ENCODE measurements at places on chromosomes 12 and 14.

GRCh38 chr14:58160561-58160960 is 8.5 kb upstream of the ARMH4 start:
- no peak for DNase-seq
- no peak overlapping the region for H3K27ac ChIP-seq
- H3K36me3 ChIP-seq = no peaks in the 10 kb centered on the region
- H3K27me3 ChIP-seq = peaks cover 11% of the 10 kb centered on the region
- no peak overlapping the region for H3K4me3 ChIP-seq

DNA sequence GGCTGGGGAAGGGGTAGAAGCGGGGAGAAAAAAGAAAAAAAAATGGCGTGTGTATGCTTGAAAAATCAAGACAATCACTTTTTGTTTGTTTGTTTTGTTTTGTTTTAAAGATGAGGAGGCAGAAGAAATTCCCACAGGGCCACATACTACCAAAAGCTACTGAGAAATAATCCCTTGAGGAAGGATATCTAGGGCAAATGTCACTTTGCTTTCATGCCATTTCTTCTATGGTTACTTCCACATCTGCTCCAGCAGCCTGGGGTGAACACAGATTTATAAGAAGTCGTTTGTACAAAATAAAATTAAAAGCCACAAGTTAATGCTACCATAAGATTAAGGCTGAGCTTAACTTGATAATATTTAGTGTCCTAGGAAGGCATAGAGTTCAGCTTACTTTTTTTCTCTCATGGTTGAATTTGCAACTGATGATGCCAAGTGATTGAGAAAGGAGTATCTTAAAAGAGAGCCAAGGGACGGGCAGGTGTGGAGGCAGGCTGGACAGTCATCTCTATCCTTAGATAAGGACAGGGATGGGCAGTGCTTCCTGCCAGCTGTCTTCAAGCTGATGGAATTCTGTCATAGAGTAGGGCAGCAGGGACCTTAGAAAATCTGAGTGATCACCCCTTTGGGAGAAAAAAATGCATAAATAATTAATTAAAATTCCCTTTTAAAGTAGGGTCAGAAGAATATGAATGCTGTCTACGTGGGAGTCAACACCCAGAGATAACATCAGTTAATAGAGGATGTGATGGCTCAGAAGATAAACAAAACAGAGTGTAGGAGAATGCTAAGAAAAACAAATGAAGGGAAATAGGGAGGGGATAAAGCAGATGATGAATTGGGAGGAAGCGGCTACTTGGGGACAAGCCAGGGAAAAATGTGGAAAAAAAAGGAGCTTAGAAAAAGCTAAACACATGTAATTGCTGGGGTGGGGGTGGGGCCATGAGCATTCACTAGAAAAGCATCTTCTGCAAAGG is 57.1 kb downstream of the DYRK2 start:
- H3K27ac ChIP-seq = no peak overlapping the region
- no peaks in the 10 kb centered on the region for H3K27me3 ChIP-seq
- no peak overlapping the region for H3K4me3 ChIP-seq
- H3K36me3 ChIP-seq = no peaks in the 10 kb centered on the region

DNA sequence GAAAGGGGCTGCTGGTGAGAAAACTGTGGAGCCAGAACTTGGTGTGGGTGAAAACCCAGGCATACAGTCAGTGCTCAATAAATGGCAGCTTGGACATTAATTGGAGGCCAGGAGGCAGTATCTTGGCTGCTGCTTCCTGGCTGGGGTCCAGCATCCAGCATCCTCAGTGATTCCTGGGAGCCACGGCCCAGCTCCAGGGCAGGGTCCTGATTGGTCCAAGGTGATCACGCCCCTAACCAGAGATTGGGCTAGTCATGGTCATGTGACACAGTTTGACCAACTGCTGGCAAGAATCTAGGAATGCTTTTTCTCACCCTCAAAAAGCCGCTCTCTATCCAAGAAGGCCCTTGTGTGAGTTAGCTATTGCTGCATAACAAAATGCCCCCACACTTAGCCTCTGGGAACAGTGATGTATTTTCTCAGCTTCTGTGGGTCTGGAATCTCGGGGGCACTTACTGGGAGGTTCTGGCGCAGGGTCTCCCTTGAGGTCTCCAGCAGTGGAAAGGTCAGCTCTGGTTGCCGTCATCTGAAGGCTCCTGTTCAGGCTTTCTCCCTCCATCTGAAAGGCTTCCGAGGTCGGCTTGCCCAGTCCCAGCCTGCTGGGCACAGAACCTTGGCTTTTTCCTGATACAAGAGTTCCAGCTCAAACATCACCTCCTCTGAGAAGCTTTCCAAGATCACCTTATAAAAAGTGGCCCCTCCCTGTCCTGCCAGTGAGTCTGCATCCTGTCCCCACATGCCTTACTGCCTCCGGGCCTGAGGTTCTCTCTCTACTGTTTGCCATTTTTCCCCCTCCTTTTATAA is 119.2 kb upstream of the NCOR2 start:
- peak overlapping the region; percentile 96 for H3K27ac ChIP-seq
- H3K4me1 ChIP-seq = peaks cover 42% of the 10 kb centered on the region
- H3K27me3 ChIP-seq = no peaks in the 10 kb centered on the region
- H3K4me3 ChIP-seq = no peak overlapping the region
- no peak for DNase-seq

DNA sequence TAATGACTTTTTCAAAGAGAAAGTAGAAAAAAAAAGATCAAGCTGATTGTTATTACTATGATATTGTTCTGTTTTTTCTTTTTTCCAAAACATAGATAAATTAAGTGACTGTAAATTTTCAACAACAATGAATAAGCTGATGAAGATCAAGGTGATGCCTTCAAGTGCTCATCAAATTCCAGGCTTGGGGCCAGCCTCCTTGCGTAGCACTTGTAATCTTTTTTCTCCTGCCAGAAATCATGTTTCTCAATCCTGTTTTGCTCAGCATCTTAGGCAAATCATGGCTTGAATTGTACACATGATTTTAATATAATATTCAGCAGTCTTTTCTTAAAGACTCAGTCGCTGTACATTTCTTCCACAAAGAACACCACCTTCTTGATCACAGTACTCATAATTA is 333.2 kb downstream of the NPAS3 start:
- H3K4me3 ChIP-seq = no peak overlapping the region
- peaks cover 5% of the 10 kb centered on the region for H3K27me3 ChIP-seq
- H3K36me3 ChIP-seq = no peaks in the 10 kb centered on the region
- H3K27ac ChIP-seq = no peak overlapping the region

DNA sequence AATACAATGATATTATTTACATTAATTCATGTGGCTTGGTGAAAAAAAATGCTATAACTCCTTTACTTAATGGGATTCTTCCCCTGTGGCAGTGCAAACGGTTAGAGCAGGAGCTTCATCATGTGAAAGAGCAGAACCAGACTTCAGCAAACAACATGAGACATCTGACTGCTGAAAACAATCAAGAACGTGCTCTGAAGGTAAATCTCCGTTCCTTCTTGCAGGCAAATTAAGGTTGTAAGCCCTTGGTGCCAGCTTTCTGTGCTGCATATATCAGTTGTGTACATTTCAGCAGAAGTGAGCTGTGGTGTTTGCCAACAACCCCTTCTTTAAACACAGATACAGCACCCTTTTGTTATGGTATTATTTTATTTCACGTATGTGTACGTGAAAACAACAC is 171.7 kb downstream of the MIPOL1 start:
- H3K36me3 ChIP-seq = no peaks in the 10 kb centered on the region
- DNase-seq = no peak
- H3K27ac ChIP-seq = no peak overlapping the region

DNA sequence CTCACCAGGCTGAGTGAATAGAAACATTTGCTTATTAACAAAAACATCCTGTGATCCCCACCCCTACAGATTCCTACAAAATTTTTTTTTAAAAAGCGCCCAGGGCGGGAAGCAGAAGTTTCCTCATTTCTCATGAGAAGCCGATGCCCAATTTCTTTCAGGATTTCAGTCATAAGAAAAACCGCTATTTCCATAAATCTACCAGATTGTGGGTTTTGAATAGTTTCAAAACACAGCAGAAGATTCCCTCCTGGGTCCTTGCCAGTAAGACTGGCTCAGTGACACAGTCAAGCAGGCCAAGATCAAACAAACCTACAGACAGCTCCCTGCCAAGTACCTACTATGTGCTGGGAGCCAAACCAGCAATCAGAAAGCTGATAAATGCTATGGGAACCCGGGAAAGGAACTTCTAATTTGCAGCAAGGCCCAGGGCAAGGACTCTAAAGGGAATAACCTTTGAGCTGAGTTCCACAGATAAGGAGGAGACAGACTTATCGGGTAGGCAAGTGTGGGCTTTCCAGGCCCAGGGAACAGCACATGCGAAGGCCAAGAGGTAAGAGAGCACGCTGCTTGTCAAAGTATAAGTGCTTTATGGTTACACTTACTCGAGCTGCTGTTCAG is 68.7 kb downstream of the CCDC88C start:
- no peaks in the 10 kb centered on the region for H3K27me3 ChIP-seq
- H3K36me3 ChIP-seq = peaks cover 12% of the 10 kb centered on the region
- no peak overlapping the region for H3K27ac ChIP-seq
- no peak overlapping the region for H3K4me3 ChIP-seq
- DNase-seq = no peak
- peaks cover 33% of the 10 kb centered on the region for H3K4me1 ChIP-seq

GRCh38 chr12:14283489-14284144 is 81.9 kb upstream of the ATF7IP start:
- no peaks in the 10 kb centered on the region for H3K4me1 ChIP-seq
- no peaks in the 10 kb centered on the region for H3K27me3 ChIP-seq
- H3K4me3 ChIP-seq = no peak overlapping the region
- H3K36me3 ChIP-seq = no peaks in the 10 kb centered on the region

DNA sequence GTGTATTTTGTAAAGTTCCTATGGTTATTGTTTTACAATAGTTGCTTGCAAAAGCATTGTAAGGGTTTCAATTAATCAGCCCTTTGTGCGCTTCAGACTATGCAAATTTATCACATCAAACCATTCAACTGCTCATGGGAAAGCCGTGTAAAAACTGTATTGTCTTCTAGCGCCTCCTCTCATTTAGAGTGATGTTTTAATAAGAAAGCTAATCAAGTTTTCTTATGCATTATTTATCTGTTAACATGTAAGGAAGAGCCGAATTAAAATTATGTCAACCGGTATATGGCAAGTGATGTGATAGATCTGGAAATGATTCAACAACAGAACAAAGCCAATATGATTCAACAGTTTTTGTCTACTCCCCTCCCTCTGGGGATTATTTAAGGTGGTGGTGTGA is 92.5 kb upstream of the RFX4 start:
- no peaks in the 10 kb centered on the region for H3K4me1 ChIP-seq
- no peak overlapping the region for H3K4me3 ChIP-seq
- H3K27ac ChIP-seq = no peak overlapping the region

GRCh38 chr14:20857630-20858261 is 33.4 kb upstream of the RNASE3 start:
- peaks cover 6% of the 10 kb centered on the region for H3K27me3 ChIP-seq
- no peaks in the 10 kb centered on the region for H3K36me3 ChIP-seq
- no peak overlapping the region for H3K4me3 ChIP-seq
- no peak overlapping the region for H3K27ac ChIP-seq
- peak; percentile 70 for DNase-seq
- no peaks in the 10 kb centered on the region for H3K4me1 ChIP-seq

GRCh38 chr14:64930085-64930843 is 12.3 kb downstream of the GPX2 start:
- H3K4me3 ChIP-seq = no peak overlapping the region
- H3K27ac ChIP-seq = peak overlapping the region; percentile 85
- no peak for DNase-seq
- H3K4me1 ChIP-seq = peaks cover 43% of the 10 kb centered on the region
- peaks cover 80% of the 10 kb centered on the region for H3K36me3 ChIP-seq

- no peak overlapping the region for H3K27ac ChIP-seq
- no peak overlapping the region for H3K4me3 ChIP-seq
- H3K36me3 ChIP-seq = no peaks in the 10 kb centered on the region
- H3K27me3 ChIP-seq = no peaks in the 10 kb centered on the region
Measured at GRCh38 chr12:21308785-21309184, 25.9 kb downstream of the SLCO1A2 start.

GRCh38 chr14:21385188-21385904 is 1.5 kb upstream of the SUPT16H start:
- peak; percentile 17 for DNase-seq
- H3K36me3 ChIP-seq = peaks cover 66% of the 10 kb centered on the region
- peak overlapping the region; percentile 99 for H3K27ac ChIP-seq

- H3K4me1 ChIP-seq = no peaks in the 10 kb centered on the region
- H3K4me3 ChIP-seq = no peak overlapping the region
- no peaks in the 10 kb centered on the region for H3K36me3 ChIP-seq
- H3K27ac ChIP-seq = no peak overlapping the region
- DNase-seq = no peak
Measured at GRCh38 chr14:67722293-67722692, 20.6 kb downstream of the RDH12 start.

GRCh38 chr12:104115587-104115975 is 22.4 kb downstream of the NFYB start:
- no peaks in the 10 kb centered on the region for H3K27me3 ChIP-seq
- no peak for DNase-seq
- no peak overlapping the region for H3K4me3 ChIP-seq
- no peaks in the 10 kb centered on the region for H3K4me1 ChIP-seq
- peaks cover 43% of the 10 kb centered on the region for H3K36me3 ChIP-seq

DNA sequence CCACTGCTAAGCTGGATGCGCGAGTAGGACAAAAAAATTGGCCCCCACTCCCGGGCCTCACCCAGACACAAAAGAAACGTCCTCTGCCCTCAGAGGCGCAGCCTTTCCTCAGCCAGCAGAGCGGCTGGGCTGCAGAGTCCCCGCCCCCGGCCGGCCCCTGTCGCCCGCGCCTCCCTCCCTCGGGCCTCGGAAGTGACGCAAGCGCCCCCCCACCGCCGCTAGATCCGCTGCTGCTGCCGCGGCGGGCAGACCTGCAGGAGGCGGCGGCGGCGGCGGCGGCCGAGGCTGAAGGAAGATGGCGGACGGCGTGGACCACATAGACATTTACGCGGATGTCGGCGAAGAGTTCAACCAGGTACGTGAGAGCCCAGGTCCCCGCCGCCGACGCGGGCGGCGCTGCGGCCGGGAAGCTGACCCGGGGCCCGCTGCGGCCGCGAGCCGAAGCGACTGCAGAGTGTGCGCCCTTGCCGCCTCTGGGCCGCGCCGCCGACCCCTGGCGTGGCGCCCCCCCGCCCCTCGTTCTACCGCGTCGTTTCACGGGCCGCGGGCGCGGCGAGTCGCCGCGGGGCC is at the start of gene CPSF6:
CPSF6 (plus strand) TSS at position 218 of the 570 bp plus-strand sequence; CDS start at position 296, 78 bp downstream.
- H3K4me1 ChIP-seq = peaks cover 43% of the 10 kb centered on the region
- H3K27me3 ChIP-seq = no peaks in the 10 kb centered on the region
- peak; percentile 96 for DNase-seq
- peak within 1 kb of the TSS; percentile 100 for H3K4me3 ChIP-seq
- H3K27ac ChIP-seq = peak within 1 kb of the TSS; percentile 94

- no peaks in the 10 kb centered on the region for H3K4me1 ChIP-seq
- peaks cover 2% of the 10 kb centered on the region for H3K27me3 ChIP-seq
- H3K4me3 ChIP-seq = no peak within 1 kb of the TSS
- DNase-seq = no peak
- H3K27ac ChIP-seq = no peak within 1 kb of the TSS
Measured at GRCh38 chr12:130953771-130954543, at the start of gene ADGRD1. ADGRD1 (plus strand) TSS chr12:130953907; CDS start chr12:130954466, 559 bp downstream.

DNA sequence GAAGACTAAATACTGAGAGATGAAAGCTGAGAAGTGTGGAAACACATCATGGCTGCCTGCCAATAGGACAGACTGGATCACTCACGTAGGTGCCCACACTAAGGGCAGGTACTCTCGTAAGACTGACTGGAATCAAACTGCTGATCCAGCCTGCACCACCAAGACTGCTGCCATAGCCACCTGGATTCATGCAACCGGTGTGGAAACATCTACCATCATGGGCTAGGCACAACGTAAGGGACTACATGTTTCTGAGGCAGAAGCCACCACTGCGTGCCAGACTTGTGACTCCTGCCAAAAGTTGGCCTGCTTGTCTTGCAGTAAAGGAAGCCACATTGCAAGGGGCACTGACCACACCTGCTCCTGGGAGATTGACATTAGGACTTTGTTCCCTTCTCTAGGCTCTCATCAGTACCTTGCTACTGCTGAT is 3.8 kb downstream of the POMT2 start:
- H3K4me3 ChIP-seq = no peak overlapping the region
- DNase-seq = no peak
- H3K4me1 ChIP-seq = peaks cover 14% of the 10 kb centered on the region
- H3K36me3 ChIP-seq = no peaks in the 10 kb centered on the region

All from DND-41 (cell line).